Islet precursor cell (in vitro differentiated cells): ENCODE measurements at places on chromosomes 5 and 9.

GRCh38 chr9:121221664-121222055 is 20.0 kb upstream of the RAB14 start:
- no peak for DNase-seq

DNA sequence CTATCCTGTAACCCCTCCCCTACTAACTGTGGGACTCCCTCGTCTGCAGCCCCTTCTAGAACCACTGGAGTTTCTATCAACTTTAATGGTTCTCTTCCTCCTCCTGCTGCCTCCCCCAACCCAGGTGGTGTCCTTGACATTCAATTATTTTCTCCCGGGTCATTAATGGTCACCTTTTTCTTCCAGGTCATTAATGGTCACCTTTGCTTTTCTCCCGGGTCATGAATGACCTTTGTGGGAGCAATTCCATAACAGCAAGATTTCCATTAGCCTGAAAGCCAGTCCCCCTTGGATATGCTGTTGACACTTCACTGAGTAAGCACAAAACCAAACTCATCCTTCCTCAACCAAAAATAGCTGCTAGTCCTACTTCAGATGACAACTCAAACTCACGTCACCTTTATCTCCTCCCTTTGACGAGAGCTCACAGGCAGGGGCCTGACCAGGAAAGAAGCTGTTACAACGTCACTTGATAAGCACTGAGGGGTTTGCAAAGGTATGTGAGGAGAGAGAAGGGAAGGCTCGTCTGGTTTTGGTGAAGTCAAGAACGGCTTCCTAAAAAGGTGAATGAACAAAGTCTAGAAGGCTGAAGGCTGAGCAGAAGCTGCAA is 10.9 kb downstream of the CCDC127 start:
- no peak for DNase-seq

DNA sequence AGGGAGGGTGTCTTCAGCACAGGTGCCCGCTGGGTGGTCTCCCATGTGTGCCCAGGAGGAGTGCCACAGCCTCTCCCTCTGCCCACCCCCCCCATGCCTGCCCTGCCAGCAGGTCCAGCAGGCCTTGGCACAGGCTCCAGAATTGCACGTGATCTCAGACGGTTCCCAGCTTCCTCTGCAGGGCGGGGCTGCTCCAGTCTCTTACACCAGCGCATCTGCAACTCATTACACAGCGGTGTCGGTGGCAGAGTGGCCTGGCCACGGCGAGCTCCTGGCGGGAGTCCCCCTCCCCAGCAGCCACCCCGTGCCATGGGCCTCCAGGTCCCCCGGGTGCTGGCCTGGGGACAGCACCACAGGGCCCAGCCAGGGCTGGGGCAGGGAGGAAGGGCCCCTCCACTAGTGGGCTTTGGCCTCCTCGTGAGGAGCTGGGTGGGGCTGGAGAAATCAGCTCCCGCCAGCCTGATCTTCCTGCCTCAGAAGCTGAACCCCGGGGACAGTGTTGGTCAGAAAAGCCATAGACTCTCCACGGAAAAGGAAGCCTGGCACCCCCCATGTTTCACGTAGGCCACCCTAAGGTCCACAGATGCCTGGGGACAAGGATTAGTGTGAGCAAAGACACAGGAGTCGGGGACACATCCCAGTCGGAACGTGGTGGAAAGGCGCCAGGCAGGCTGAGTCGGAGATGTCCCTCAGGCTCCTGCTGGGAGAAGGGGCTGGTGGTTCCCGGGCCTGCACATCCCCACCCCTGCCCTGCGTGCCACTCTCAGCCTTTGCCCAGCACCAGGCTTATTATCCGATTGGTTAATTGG is 40.2 kb downstream of the RXRA start:
- no peak for DNase-seq

GRCh38 chr9:124017929-124018729 is 6.6 kb downstream of the LHX2 start:
- no peak for DNase-seq

- no peak for DNase-seq
These were observed 44.9 kb downstream of the PLEKHG4B start for GRCh38 chr5:136901-137300.

DNA sequence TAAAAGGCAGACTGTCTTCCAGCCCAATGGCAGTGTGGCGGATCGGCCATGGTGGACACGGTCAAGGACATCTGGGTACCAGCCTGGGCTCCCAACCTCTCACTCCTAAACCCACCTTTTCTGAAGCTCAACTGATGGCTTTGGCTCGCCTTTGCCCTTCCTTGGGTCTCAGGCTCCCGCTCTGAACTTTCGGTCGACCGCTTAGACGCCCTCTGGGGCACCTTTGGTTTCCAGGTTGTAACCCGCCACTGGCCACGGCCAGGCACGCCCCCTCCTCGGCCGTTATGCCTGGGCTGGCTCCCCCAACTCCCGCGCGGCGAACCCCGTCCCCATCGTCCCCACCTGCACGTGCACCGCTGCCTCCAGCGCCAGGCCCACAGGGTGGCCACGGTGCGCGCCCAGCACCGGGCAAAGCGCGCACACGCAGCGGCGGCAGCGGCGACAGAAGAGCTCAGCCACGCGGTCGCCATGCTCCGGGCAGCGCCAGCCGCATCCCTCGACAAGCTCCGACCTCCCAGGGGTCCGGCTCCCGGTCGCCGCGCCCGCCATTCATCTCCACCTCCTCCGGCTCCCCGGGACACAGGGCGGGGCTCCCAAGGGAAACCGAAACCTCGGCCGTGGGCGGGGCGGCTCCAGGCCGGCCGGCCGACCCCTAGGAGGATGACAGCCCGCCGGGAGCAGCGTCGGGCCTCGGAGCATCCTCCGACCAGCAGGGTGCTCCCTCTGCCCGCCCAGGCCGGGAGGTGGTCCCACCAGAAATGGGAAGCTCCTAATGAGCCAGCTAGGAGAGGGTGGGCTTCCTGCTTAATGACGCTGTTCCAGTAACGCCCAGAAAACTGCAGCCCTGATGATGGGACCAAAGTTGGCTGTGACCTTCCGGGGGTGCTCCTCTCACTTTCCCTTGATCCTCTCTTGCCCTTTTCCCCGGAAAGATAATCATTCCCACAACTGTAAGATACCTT is at the start of gene TRIM14:
Gene TRIM14, minus strand, starts transcription at position 583 of the 962 bp plus-strand sequence. Its CDS starts 34 bp downstream, at position 549.
- peak; percentile 85 for DNase-seq

- no peak for DNase-seq
These were observed 276.8 kb downstream of the GAS1 start for GRCh38 chr9:86670536-86670935.

- DNase-seq: peak; percentile 98
These were observed 8.6 kb upstream of the ANKRD33B start for GRCh38 chr5:10555277-10555684.

GRCh38 chr9:116115761-116116353 is 37.7 kb upstream of the PAPPA start:
- peak; percentile 56 for DNase-seq

GRCh38 chr9:32376285-32376684 is 8.2 kb upstream of the ACO1 start:
- no peak for DNase-seq

DNA sequence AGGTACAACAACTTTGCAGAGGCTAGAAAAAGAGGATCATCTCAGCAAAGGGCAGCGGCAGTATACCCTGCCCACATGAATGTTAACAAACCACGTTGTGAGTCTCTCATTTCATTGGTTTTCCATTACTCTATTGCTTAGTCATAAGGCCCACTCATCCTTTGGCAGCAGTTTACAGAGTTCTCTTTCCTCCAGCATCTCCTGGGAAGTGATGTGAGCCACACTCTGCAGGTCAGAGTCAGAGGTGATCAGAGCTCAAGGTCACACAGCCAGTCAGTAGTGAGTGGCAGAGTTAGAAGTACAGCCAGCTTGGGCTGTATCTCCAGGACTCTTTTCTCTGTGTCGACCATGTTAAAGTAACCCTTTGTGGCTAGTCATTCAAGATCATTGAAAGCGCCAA is 599.6 kb upstream of the GRAMD2B start:
- no peak for DNase-seq

GRCh38 chr9:33414268-33414667 is 11.9 kb upstream of the AQP7 start:
- DNase-seq: no peak

GRCh38 chr5:175842951-175843793 is 28.2 kb upstream of the CPLX2 start:
- DNase-seq: peak; percentile 99

- no peak for DNase-seq
These were observed 272.9 kb downstream of the PDE4D start for GRCh38 chr5:59620535-59621212.

GRCh38 chr9:96255698-96256097 is 46.3 kb downstream of the HSD17B3 start:
- DNase-seq: no peak

DNA sequence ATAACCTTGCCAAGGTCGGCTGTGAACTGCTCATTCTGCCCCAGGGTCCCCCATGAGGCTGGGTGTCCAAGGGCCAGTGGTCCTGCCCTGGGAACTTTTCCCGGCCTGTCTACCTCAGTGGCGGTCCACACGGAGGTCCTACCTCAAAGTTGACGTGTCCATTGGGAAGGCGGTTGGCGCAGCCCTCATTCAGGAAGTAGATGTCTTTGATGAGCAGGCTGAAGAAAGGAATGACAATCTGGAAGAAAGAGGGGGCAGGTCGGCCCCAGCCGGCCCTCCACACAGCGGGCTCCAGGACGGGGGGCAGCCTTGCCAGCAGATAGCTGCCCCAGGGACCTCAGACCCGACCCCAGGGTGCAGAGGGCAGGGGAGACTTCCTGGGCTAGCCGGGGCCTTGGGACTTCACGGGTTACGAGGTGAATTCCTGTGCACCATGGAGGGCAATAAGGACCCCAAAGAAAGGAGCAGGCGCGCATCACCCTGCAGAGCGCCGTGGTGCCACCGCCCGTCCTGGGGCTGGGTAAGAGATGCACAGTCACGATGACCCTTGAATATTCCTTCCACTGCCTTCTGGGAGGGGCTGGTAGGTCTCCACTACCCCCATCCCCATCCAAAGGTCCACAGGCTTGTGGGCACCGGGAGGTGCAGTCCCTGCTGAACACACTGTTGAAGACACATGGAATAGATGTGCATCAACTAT is 42.9 kb upstream of the RNF130 start:
- peak; percentile 33 for DNase-seq

- DNase-seq: peak; percentile 85
These were observed 20.7 kb downstream of the GOLGA2 start for GRCh38 chr9:128254855-128255759.

- DNase-seq: no peak
These were observed 1467.6 kb upstream of the NUDT12 start for GRCh38 chr5:105030153-105030552.

GRCh38 chr9:14554886-14555285 is 138.3 kb downstream of the ZDHHC21 start:
- DNase-seq: no peak

DNA sequence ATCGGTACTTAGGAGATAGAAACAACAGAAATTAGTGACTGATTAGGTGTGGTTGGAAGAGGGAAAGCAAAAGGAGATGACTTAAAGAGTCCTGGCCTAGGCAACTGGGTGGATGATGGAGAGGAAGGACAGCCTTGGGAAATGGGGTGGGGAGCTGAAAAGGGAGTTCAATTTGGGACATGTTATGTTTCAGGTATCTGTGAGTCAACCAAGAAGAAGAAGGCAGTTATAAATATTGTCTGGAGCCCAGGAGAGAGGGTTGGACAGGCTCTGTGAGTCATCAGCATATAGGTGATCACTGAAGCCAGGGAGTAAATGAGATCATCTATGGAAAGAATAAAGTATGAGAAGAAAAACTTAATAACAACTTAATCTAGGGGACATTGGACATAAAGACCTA is 357.7 kb downstream of the NPR3 start:
- no peak for DNase-seq

DNA sequence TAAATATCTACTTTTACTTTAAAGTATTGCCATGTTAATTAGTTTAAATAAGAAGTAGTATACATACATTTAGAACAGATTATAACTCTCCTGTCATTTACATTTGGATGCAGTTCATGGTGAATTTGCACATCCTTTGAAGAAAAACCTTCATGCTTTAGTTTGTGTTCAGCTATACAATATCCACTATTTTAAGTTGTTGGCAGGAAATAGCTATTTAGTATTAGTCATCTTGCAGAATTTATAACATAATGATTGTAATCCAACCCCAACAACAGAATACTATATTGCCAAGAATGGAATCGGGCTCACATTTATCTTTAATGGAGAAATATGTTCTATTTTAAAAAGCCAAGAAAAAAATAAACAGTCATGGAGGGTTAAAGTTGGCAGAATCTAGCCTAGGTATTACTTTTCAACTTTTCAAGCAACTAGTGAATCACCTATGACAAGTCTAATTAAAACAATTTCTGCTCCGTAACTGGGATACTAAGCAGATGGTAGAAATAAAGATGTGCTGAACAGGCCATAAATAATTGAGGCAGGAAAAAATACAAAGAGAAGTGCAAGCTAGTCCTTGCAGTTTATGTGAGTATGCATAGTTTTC is 1170.6 kb upstream of the NUDT12 start:
- DNase-seq: no peak

DNA sequence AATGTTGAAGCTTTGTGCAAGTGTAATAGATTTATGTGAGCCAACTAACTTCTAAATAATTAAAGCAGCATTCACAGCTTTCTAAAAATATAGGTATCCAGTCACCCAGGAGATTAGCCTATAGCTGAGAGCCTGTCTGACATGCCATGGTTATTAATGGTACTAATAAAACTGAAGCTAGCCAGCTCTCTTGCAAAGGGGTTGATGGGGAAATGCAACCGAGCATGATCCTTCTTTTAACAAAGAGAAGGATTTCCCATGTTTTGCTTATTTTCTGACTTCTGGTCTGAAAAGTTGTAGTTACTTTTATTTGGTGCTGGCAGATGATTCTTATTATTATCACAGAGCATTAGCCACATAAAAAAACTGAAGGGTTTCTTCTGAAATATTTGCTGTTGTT is 488.7 kb upstream of the CYLC2 start:
- DNase-seq: no peak

- DNase-seq: no peak
These were observed at the start of gene PCDHB3 for GRCh38 chr5:141100243-141100805. Gene PCDHB3, plus strand, starts transcription at chr5:141100473. Its CDS starts 177 bp downstream, at chr5:141100650.

GRCh38 chr9:79570448-79571308 is 1.1 kb upstream of the TLE4 start:
- peak; percentile 68 for DNase-seq

GRCh38 chr5:143218517-143219170 is 184.8 kb downstream of the NR3C1 start:
- DNase-seq: peak; percentile 20

- no peak for DNase-seq
These were observed 56.9 kb downstream of the HOMER1 start for GRCh38 chr5:79456890-79457583.

GRCh38 chr9:6646293-6646636 is 736 bp upstream of the GLDC start:
- DNase-seq: no peak
